ENCODE measurements at places on chromosomes 7 and 10.

DNA sequence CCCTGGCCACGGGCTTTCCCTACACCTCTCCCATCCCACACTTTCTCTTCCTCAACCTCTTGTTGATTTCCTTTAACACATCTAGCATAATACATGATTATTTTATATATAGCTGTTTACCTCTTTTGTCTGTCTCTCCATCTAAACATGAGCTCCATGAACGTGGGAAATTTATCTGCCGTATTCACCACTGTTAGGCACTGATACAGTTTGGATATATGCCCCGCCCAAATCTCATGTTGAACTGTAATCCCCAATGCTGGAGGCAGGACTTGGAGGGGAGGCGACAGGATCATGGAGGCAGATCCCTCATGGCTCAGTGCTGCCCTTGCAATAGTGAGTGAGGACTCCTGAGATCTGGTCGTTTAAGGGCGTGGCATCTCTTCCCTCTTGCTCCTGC, 5.7 kb downstream of the CYTH3 start:
- DNase-seq: no peak

- DNase-seq: no peak
Measured at GRCh38 chr7:142104550-142105527, 6.7 kb upstream of the MGAM2 start.

- no peak for DNase-seq
Measured at GRCh38 chr10:5570979-5571810, 46.4 kb downstream of the CALML3 start.

DNA sequence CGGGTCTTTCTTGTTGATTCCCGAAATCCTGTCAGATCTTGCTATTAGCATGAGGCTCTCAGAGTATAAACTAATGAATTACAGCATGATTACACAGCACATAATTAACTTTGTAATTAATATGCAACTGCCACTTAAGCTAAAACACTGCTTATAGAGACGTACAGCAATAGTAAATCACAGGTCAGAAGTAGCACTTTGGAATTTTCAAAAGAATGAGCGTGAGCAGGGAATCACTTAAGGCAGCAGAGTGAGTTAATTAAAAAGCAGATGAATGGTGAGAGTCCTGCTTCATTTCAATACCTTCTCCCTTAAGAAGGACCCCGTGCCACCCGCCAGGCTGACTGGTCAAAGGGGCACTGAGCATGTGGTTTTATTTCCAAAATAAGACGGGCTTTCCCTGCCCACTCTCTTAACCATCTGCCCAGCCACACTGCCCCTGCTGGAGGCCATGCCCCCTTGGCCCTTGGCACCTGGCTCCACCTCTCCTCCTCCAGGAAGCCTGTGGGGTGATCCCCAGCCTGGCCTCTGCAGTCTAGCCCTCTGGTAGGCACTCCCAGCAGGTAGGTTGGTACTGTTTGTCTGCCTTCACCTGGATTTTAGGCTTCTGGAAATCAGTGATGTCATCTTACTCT, 117.8 kb downstream of the ZMIZ1 start:
- DNase-seq: no peak

GRCh38 chr7:42193471-42194129, 43.4 kb downstream of the GLI3 start:
- DNase-seq: no peak

GRCh38 chr7:155483245-155483644, 25.3 kb downstream of the EN2 start:
- DNase-seq: no peak

DNA sequence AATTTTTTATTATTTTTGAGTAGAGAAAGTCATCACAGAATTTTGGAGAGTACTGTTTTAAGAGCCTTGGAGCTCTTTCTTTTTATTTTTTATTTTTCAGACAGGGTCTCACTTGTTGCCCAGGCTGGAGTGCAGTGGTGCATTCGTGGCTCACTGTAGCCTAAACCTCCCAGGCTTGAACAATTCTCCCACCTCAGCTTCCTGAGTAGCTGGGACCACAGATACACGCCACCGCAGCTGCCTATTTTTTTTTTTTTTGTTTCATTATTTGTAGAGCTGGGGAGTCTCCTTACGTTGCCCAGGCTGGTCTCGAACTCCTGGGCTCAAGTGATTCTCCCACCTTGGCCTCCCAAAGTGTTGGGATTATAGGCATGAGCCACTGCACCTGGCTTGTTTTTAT, 10.6 kb downstream of the CPA4 start:
- DNase-seq: no peak

- no peak for DNase-seq
Measured at GRCh38 chr7:75596727-75597614, 104.9 kb downstream of the SPDYE5 start.

DNA sequence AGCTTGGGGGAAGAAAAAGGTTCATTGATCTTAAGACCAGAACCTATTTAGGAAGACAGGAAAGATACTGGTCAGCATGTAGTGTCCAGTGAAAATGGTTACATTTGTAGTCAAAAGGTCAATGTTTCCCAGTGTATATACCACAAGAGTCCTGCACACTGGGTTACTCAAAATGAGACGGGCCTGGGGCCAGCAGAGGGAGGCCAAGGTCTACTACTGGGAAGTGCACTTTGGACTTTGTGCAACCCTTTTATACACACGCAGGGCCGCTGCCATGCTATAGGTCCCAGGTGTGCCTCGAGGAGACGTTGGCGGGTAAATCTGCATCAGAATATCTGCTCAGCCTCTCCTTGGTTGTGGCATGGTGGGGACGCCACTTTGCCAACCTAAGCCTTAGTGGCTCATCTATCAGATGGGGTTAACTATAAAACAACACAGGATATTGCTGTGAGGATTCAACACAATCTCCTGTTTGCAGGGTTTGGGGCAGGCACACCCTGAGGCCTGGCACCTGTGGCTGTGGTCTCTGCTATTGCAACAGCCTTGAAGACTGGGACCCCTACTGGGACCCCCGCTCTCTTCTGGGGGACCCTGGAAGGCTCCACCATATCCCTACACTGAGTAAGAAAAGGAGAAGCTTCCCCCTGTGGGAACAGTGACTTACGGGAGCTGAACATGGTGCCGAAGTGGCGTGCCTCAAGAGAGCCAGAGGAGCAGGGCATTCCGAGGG, 19.7 kb downstream of the CLRN3 start:
- no peak for DNase-seq

DNA sequence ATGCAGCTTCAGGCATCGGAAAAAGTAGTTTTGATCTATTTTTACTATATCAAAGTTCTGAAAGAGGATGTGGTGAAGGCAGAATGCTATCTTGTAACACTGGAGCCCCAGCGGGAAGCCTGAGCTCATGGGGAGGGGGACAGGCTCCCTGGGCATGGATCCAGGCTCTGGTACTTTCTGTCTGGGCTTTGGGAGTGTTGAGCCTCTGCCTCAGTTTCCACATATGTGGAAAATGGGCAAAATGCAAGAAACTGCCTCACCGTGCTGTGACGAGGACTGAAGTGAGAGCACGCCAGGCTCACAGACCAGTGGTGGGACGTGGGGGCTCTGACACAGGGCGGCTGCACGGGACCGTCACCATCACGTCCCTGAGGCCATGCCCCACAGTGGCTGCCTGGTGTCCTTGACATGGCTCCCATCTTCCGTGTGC, 182.9 kb upstream of the SHH start:
- DNase-seq: no peak
